ENCODE measurements at places on chromosomes 7 and 10.

GRCh38 chr10:78927257-78927995 is 141.3 kb upstream of the ZMIZ1 start:
- DNase-seq, result no peak

- peak; percentile 12 for DNase-seq
These were observed 11.2 kb upstream of the PRDX3 start for GRCh38 chr10:119189811-119190282.

- no peak for DNase-seq
These were observed 2.4 kb upstream of the EBF3 start for GRCh38 chr10:129966370-129966888.

DNA sequence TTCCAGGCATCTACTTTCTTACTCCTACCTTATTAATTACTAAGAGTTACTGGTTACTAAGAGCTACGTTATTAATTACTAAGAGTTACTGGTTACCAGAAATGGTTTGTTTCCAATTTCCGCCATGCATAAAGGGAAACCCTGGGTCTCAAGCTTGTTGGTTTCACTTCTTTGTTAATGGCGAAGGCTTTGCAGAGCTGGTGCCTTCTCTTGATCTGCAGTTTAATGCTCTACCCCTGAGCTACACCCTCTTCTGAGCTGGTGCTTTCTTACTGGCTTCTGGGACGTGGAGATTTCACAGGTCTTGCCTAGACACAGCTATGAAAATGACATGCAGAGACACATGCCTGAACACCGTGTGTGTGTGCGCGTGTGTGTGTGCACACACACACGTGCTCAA is 560 bp downstream of the CPA4 start:
- DNase-seq, result no peak

DNA sequence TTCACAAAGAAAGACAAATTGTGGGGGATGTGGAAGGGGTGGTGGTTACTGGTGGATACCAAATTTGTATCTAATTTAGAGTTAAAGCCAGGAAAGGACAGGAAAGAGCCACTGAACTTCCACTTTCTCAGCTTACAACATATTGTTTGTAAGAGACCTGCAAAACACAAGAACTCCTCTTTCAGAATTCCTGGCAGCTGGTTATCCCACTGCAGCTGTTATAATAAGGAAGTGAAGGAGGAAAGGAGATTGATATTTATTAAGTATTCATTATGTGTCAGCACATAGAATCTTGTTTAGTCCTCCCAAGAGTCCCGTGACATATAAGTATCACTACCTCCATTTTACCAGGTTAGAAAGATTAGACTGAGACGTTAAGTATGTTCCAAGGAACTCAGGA is 481.7 kb downstream of the PHTF2 start:
- no peak for DNase-seq

DNA sequence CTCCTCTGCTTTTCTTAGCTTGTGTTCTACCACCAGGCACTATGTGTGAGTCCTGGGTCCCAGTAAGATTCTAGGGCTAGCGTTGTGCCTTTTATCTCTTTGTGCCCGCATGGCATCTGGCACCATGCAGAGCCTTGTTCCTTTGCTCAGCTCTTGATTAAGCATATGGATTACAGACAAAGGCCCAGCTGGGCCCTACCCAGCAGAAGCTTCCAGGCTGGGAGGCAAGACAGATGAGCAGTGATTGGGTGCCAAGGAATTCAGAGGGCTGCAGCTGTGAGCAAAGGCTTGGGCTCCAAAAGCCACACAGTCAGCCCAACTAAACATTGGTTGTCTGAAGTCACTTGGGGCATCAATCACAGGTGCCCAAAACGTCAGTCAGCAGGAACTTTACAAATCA is 2.0 kb downstream of the ACSM6 start:
- DNase-seq, result peak; percentile 2

GRCh38 chr7:82221152-82221674 is 222.4 kb downstream of the CACNA2D1 start:
- DNase-seq, result no peak

DNA sequence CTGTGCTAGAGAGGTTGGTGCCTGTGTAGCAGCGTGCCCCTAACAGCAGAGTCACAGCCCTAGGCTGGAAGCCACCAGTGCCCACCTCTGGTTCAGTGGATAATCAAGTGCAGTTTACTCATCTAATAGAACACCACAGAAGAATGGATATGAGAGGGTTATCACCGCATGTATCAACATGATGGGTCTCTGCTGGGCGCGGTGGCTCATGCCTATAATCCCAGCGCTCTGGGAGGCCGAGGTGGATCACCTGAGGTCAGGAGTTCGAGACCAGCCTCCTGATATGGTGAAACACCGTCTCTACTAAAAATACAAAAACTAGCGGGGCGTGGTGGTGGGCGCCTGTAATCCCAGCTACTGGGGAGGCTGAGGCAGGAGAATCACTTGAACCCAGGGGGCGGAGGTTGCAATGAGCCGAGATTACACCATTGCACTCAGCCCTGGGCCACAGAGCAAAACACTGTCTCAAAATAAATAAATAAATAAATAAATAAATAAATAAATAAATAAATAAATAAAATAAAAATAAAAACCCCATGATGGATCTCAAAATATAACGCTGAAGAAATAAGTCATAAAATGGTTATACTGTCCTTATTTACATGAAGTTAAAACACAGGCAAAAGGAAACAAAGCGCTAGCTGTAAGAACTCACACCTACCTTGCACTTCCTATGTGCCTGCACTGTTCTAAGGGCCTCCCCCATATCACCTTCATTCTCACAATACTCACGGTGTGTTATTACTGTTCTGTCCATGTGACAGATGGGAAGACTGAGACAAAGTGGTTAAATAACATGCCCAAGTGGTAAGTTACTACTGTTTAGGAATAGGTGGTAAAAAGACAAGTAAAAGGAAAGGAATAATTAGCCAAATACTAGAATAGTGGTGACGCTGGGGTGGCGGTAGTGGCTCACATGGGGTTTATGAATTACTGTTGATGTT is 70.9 kb downstream of the AMZ1 start:
- no peak for DNase-seq

DNA sequence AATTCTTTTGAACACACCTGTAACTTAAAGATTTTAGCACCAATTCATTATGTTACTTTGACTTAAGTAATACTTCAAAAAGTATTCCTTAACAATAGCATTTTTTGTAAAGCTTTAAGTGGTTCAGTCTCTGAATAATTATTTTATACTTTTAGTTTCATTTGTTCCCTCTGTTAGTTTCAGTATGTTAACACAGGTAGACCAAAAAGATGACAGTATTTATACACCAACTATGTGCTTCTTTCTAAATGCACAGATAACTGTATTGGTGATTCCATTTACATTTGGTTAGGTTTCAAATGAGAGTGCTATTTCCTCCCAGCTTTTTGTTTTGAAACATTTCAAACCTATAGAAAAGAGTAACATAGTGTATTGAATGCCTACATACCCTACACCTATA is 14.0 kb downstream of the RALA start:
- no peak for DNase-seq

- no peak for DNase-seq
These were observed 20.7 kb downstream of the GNAI1 start for GRCh38 chr7:80155374-80155773.

DNA sequence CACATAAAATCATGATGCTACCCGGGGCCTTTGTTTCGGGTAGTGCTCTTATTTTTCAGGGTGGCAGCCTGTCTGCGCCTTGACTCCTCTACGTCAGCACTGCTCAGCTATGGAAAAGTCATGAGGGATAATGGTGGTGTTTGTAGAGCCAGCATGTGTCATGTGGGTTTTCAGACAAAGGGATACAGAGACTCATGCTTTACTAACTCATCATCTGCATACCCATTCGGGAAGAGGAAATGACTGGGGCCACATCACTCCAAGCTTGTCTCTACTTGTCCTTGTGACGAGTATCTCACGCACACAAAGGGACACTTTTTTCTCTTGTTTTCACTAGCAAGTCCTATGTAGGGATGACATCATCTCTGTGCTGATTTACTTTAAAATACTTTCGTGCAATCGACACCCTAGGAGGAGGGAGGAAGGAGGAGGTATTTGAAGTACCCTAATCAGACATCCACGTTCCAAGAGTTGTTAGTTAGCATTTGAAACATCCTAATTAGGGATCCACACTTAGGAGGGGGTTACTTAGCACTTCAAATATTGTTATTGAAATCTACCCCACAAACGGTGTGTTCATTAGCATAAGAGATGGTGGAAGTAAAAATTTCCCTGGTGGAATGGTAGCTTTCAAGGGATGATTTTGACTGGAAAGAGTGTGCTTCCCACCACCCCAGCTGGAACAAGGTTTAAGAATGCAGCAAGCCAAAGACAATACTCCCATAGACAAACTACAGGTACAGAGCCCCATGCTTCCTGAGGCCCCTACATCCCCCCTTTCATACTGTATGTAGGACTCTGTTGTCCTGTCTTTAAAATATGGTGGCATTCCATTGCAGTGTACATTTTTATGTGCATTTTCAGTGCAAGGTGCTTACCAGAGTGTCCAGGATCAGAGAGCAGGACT is 52.0 kb downstream of the THNSL1 start:
- peak; percentile 15 for DNase-seq

DNA sequence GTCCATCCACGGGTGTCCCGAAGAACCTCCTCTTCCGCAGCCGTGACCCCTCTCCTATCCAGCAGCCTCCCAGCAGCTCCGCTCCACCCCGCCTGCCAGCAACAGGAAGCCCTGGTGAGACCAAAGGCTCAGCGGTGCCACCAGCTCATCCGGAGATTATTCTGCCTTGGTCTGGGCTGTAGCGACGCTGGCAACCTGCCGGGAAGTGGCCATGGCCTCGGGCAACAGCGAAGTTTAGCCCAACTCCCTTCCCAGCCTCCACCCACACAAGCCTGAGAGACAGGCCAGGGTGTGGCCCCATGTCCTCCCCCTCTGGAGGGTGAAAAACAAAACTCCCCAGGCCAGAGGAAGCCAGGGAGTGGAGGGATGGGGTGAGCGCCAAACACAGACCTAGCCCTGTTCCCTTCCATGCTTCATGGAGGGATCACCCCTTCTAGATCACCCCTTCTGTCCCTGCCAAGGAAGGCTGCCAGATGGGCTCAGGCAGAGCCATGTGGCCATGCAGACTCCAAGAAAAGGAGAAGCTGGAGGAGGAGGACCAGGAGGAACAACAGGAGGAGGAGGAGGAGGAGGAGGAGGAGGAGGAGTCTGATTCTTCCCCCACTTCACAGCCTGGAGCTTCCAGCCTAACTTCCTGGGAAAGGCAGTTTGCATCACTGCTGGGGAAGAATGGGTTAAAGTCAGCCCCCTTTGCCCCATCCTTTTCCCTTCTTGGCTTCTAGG is 918 bp downstream of the CALHM2 start:
- no peak for DNase-seq

GRCh38 chr10:24331457-24331856 is 122.5 kb downstream of the KIAA1217 start:
- no peak for DNase-seq

DNA sequence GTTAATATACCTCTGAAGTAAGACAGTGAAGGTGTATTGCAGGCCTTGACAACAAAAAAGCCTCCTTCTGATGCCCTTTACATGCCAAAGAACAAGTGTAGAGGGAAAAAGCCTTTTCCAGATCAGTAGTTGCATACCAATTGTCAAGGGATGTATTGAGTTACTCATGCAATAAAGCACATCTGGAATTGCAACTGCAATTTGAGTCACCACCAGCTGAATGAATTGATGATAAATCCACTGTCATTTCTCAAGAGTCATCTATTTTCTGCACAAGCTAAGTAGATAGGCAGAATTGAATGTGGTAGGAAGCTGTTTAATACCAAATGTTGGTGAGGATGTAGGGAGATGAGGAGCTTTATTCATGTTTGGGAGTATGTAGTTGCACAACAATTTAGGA is 325.9 kb upstream of the SMIM30 start:
- DNase-seq, result no peak

- DNase-seq, result no peak
These were observed 57.4 kb downstream of the FAM241B start for GRCh38 chr10:69687426-69687825.

- no peak for DNase-seq
These were observed 534.1 kb downstream of the ANKRD7 start for GRCh38 chr7:118758582-118758981.

- no peak for DNase-seq
These were observed 36.3 kb upstream of the ANTXRL start for GRCh38 chr10:46250481-46250880.

GRCh38 chr7:27193335-27194001 is 6.4 kb downstream of the HOXA13 start:
- no peak for DNase-seq

GRCh38 chr7:38594949-38595348 is 36.2 kb downstream of the AMPH start:
- DNase-seq, result no peak
